ENCODE measurements at places on chromosomes 7 and 10. TPM values are rescaled to one million over a fixed set of nuclear protein-coding genes. Genes with fewer than 3 reads are reported as not detected.

Gene RASA4B
- 23.6 TPM for total RNA-seq

Gene TCF7L2
- total RNA-seq = 1.5 TPM

Gene SPDYE11
- total RNA-seq = not detected

Gene AOAH
- total RNA-seq = 7.1 TPM

Gene AUTS2
- total RNA-seq = 0.58 TPM

Gene RPP30
- total RNA-seq = 88.0 TPM

- H3K27me3 ChIP-seq = peaks cover 3% of the 10 kb centered on the region
- no peaks in the 10 kb centered on the region for H3K4me1 ChIP-seq
- no peak overlapping the region for H3K4me3 ChIP-seq
- DNase-seq = no peak
Observed at GRCh38 chr10:111872591-111872990, 311.0 kb downstream of the GPAM start.

- H3K4me1 ChIP-seq = peaks cover 22% of the 10 kb centered on the region
- peaks cover 27% of the 10 kb centered on the region for H3K36me3 ChIP-seq
- peak overlapping the region; percentile 95 for H3K27ac ChIP-seq
- H3K27me3 ChIP-seq = no peaks in the 10 kb centered on the region
- H3K4me3 ChIP-seq = peak overlapping the region; percentile 89
Observed at GRCh38 chr7:97871659-97872024, 566 bp downstream of the ASNS start.

- H3K4me1 ChIP-seq = no peaks in the 10 kb centered on the region
- H3K27ac ChIP-seq = no peak overlapping the region
- H3K36me3 ChIP-seq = no peaks in the 10 kb centered on the region
- no peak for DNase-seq
- H3K4me3 ChIP-seq = no peak overlapping the region
Observed at GRCh38 chr10:48626986-48627731, 22.3 kb upstream of the ARHGAP22 start.

DNA sequence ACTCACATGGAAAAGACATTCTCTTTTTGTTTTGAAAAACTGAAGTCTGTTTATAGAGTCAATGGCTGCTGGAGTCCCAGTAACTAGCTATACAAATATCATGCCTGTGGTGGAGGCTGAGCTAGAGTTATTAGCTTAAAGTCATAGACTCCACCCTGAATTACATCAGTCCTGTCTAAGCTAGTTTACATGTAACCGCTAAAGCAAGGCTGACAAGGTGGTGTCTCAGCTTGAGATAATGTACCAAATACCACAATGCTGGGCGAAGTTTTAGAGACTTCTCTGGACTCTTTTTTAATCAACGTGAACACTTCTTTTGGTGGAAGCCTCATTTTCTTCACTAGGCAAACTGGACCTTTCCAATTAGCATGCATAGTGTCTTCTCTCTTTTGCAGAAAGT, 219.4 kb downstream of the ANK3 start:
- no peak overlapping the region for H3K4me3 ChIP-seq
- no peak overlapping the region for H3K27ac ChIP-seq
- H3K36me3 ChIP-seq = no peaks in the 10 kb centered on the region
- DNase-seq = no peak
- H3K27me3 ChIP-seq = peaks cover 3% of the 10 kb centered on the region
- no peaks in the 10 kb centered on the region for H3K4me1 ChIP-seq

DNA sequence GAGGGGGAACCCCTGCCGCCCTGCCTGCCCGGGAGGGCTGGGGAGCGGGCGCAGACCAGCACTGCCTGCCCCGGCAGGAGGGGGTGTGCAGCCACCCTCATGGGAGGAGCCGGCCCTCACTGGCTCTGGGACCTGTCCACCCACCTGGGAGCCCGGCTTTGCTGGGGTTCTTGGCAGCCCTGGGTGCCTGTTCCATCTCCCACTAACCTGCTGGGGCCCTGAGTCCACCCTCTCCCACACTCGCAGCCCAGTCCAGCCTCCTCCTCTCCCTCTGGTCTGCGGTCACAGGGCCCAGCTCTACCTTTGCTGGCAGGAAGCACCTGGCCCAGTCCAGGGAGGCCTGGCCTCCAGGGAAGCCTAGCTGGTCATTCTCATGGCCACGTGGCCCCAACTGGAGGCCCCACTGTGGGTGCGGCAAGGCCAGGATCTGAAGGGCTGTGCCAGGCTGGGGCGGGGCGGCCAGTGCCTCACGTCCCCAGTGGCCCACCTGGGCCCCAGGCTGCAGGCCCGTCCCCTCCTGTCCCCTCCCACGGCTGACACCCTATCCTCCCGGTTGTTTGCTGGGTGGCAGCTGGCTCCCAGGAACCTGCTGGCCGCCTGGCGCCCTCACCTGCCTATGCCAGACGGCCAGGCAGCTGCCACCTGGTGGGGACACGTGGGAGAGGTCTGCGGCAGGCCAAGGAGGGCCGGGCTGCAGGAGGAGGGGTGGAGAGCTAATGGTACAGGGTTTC, at the start of gene TMEM184A:
Gene TMEM184A, minus strand, starts transcription at position 393 of the 731 bp plus-strand sequence. CDS start 721 bp downstream, outside the sequence.
- peak; percentile 62 for DNase-seq
- H3K27ac ChIP-seq = no peak within 1 kb of the TSS
- no peaks in the 10 kb centered on the region for H3K36me3 ChIP-seq
- H3K27me3 ChIP-seq = no peaks in the 10 kb centered on the region
- H3K4me1 ChIP-seq = peaks cover 3% of the 10 kb centered on the region

GRCh38 chr7:155744971-155745683, 67.1 kb downstream of the SHH start:
- peaks cover 65% of the 10 kb centered on the region for H3K4me1 ChIP-seq
- H3K27ac ChIP-seq = peak overlapping the region; percentile 66
- H3K27me3 ChIP-seq = no peaks in the 10 kb centered on the region
- H3K36me3 ChIP-seq = peaks cover 52% of the 10 kb centered on the region
- H3K4me3 ChIP-seq = no peak overlapping the region

DNA sequence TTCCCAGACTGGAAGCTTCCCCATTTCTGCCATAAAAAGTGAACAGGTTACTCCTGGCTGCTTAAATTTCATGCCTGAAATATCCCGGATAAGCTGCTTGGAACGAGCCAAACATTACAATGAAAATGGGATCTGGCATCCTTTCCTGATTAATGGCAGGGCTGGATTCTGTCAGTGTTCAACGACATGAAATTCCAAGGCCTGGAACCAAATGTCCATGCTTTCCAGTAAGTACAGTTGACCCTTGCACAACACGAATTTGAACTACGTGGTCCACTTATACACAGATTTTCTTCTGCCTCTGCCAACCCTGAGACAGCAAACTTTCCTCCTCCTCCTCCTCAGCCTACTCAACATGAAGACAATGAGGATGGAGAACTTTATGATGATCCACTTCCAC, 65.4 kb downstream of the SGMS1 start:
- no peaks in the 10 kb centered on the region for H3K36me3 ChIP-seq
- H3K4me3 ChIP-seq = no peak overlapping the region
- H3K27me3 ChIP-seq = no peaks in the 10 kb centered on the region
- no peak for DNase-seq

DNA sequence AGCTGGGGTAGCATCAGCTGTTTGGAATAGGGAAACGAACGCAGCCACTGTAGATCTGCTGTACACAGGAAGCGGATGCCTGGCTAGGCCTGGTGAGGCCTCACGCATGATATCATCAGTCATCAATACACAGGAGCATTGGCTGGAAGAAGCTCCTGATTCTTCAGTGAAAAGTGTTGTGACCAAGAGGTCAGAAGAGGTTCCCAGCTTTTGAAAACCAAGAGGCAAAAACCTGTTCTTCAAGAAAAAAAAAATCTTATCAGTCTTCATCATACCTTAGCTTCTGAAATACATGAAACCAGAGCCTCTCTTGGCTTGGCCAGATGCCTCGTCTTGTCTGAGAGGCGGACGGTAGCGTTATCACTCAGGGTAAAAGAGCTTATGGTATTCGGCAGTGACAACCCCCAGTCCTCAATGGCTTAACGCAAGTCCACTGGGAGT, 139.3 kb upstream of the TCF7L2 start:
- no peak overlapping the region for H3K4me3 ChIP-seq
- no peak for DNase-seq
- H3K27me3 ChIP-seq = no peaks in the 10 kb centered on the region

DNA sequence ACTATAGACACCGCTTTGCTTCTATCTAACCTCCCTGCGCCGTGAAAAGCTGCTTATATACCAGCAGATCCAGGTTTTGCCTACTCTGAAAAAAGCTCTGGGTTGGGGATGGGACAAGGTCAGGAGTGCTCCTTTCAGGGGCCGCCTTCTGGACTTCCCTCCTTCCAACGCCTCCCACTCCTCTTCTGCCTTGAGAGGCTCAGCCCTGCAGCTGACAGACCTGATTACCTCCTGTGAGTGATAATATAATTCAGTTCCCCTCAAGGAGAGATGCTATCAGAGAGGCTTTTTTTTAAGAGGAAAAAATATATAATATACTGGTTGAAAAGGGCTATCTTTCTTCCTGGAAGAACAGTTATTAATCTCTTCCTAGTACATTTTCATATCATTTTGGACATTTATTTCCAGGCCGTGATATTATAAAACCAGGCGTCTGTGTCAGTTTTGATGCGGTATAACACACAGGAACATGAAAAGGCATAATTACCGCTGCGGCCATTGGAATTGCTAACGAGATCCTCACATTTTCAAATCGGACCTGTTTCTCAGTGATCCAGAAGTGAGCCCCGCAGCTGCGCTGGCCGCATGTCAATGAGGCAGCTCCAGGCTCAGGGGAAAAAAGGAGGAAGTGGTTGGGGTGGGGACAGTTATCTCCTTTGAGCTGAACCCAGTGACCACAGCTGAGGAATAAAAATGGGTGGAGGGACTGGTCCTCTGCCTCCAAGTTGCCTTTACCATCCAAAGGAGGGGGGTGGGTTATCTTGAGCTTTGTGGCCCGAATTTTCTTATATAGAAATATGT, 457.1 kb downstream of the TYW1 start:
- H3K36me3 ChIP-seq = no peaks in the 10 kb centered on the region
- no peaks in the 10 kb centered on the region for H3K4me1 ChIP-seq
- H3K27me3 ChIP-seq = peaks cover 26% of the 10 kb centered on the region
- DNase-seq = no peak

DNA sequence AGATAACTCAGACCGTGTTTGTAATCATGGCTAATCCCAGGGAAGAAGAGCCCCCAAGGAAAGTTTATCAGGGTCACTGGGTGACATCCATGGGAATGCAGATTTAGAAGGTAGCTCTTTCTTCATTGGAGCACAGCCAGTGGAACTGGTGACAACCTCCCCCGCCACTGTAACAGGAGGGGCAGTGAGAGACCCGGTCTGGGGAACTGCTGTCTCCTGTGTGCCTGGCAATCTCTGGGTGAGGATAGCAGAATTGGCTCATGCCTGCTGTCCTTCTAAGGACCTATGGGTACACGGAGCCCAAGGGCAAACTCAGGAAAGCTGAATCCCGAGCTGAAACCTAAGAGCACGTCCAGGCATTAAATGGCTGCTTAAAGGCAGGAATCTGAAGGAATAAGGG, 341.6 kb downstream of the ABCA13 start:
- H3K27me3 ChIP-seq = no peaks in the 10 kb centered on the region
- H3K4me3 ChIP-seq = no peak overlapping the region
- H3K36me3 ChIP-seq = no peaks in the 10 kb centered on the region
- no peaks in the 10 kb centered on the region for H3K4me1 ChIP-seq
- no peak overlapping the region for H3K27ac ChIP-seq

- no peak overlapping the region for H3K4me3 ChIP-seq
- peaks cover 7% of the 10 kb centered on the region for H3K4me1 ChIP-seq
- H3K27me3 ChIP-seq = no peaks in the 10 kb centered on the region
- H3K27ac ChIP-seq = no peak overlapping the region
Observed at GRCh38 chr10:102997998-102998397, 79.9 kb downstream of the CNNM2 start.

DNA sequence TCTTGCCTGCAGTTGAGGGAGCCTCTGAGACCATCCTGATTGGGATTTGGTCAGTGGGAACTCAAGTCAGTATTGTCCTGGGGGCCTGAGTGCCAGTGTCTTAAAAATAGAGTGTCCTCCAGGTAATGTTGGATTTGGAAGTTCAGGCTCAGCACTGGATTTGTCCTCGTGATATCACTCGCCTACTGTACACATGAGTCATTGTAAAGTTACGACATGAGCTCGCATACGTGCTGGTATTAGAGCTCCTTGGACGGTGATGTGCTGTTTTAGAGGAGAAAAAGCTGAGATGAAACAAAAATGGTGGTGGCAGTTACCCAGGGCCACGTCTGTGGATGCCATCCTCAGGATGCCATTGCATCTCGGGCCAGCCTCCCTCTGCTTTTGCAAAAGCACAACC, 78.2 kb downstream of the MGMT start:
- peaks cover 1% of the 10 kb centered on the region for H3K4me1 ChIP-seq
- DNase-seq = no peak
- no peak overlapping the region for H3K4me3 ChIP-seq
- no peak overlapping the region for H3K27ac ChIP-seq
- peaks cover 18% of the 10 kb centered on the region for H3K36me3 ChIP-seq

DNA sequence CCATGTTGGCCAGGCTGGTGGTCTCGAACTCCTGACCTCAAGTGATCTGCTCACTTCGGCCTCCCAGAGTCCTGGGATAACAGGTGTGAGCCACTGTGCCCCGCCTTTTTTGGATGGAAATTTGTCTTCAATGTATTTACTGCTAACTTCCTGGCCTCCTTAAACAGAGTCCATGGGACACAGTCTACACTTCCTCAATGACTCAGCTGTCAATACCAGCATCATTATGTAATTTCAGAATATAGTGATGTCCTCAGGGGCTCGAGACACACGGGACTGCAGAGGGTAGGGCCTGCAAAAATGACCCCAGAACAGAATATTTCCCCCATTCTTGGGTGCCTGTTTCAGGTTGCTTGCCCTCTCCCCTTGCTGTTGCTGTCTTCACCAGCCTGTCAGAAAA, 31.1 kb downstream of the CAMK2G start:
- H3K27me3 ChIP-seq = no peaks in the 10 kb centered on the region
- H3K4me1 ChIP-seq = no peaks in the 10 kb centered on the region

DNA sequence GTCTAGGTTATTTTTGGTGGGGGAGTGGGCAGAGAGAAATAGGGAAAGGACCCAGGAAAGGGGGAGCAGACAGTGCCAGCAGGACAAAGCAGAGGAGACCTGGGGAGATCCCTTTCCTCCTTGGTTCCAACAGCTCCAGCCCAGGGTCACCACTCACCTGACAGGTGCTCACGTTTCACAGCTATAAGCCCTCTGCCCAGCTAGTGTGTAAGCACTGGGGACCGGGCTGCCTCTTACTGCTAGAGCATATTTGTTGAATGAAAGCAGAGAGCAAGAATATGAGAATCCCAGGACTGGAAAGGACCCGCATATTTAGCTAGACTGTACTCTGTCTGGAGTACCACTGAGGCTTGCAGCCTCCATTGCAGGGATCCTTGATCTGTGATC, 6.7 kb downstream of the ZCCHC24 start:
- no peak overlapping the region for H3K4me3 ChIP-seq
- DNase-seq = no peak
- no peaks in the 10 kb centered on the region for H3K36me3 ChIP-seq

- peak overlapping the region; percentile 3 for H3K27ac ChIP-seq
- H3K4me1 ChIP-seq = peaks cover 38% of the 10 kb centered on the region
- no peak for DNase-seq
- H3K27me3 ChIP-seq = no peaks in the 10 kb centered on the region
- no peak overlapping the region for H3K4me3 ChIP-seq
Observed at GRCh38 chr10:74910241-74910975, 84.0 kb downstream of the KAT6B start.
